ENCODE measurements at places on chromosomes 5 and 9.

DNA sequence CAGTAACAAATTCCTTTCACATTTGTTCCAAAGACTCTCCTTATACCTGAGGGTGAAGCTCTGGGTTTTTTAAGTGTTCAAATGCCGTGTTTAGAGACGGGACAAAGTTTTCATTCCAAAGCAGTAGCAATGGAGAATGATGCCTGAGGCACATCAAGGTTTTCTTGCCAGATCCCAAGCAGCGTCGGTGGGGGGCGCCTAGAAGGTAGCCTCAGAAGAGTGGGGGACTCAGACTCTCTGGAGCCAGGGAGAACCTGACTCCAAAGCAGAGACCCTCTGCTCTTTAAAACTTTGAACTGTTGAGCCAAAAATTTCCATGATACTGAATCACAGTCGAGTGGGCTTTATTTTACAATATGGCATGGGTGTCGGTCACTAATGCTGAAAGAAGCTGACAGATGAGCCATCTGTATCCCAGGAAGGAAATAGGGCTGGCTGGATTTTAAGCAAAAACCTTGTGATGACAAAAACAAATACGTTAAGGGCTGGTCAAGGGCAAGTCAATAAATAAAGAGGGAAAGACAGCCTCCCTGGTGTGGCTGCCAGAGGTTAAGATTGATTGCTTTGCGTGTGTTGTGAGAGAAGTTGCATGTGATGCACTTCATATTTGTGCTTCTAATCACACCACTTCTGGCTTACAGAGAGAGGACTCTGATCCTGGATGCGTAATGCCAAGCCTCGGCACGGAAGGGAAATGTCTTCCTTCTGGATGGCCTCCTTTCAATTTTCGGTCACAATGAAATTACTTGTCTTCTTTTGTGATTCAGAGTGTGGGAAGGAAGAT is 161.1 kb upstream of the EFNA5 start:
- DNase-seq: no peak

GRCh38 chr9:114445616-114446015 is 57.8 kb upstream of the AKNA start:
- DNase-seq: no peak

GRCh38 chr5:149466457-149466972 is 84.7 kb downstream of the CSNK1A1 start:
- DNase-seq: no peak

GRCh38 chr5:156794687-156795086 is 55.4 kb upstream of the PPP1R2B start:
- no peak for DNase-seq
